ELF-1 (cell line): ENCODE measurements at places on chromosomes 7 and 10.

DNA sequence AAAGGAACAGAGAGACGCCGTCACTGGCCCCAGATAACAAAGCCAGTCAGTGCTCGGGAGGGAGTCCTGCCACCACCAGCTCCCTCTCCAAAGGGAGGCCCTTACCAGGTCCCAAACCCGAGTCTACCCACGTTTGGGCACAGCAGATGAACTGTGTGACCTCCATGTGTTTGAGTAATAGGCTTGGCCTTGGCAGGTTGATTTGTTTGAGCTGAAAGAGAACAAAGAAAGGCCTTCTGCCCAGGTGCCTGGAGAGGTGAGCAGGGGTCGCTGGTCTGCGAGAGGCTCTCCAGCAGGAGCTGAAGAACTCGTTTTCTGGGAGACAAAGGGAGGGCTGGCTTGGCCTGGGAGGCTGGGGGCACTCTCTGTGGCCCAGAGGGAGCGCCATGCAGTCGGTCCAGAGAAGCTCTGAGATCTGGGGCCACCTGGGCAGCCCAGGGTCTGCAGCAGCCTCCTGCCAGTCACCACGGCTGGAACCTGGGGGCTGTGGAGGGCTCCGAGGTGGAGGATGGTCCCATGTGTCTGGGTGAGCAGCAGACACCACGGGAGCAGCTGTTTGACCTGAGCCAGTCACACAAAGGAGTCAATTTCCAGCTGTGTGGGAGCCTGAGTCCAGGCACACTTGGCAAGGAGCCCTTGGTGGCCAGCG lies 99.7 kb downstream of the PAXIP1 start:
- DNase-seq, result peak; percentile 44

DNA sequence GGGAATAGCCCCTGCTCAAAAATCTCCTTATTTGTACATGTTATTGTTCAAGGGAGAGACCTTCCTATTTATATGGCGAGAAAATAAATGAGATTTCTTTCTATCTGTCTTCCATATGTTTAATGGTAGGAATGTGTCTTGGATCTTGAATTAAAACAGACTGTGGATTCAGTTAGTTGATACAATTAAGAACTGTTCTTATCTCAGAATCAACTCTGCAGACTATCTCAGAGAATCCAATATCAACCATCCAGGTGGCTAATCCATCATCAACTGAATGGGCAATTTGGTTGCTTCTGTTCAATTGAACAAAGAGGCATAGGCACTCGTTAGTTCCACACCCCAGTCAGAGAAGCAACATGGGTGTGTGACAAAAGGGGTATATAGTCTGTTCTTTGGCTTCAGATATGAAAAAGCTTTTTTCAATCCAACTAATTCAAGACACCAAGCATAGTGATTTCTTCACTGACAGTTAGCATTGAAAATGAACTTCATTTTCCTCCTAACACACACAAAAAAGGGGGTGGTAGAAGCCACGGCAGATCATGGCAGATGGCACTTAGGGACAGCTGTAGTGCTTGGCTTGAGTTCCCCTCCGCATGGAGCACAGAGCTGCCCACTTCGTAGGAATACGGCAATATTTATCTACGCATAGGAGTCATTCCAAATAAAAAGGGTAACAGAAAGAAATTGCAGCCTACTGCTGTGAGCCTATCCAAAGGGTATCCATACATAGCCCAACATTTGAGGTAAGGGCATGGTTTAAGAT lies 135.9 kb downstream of the KIAA1217 start:
- DNase-seq, result no peak

- no peak for DNase-seq
These were observed 18.1 kb downstream of the RP9 start for GRCh38 chr7:33091111-33091531.

GRCh38 chr10:97490592-97490991 lies 7.6 kb downstream of the MMS19 start:
- no peak for DNase-seq

DNA sequence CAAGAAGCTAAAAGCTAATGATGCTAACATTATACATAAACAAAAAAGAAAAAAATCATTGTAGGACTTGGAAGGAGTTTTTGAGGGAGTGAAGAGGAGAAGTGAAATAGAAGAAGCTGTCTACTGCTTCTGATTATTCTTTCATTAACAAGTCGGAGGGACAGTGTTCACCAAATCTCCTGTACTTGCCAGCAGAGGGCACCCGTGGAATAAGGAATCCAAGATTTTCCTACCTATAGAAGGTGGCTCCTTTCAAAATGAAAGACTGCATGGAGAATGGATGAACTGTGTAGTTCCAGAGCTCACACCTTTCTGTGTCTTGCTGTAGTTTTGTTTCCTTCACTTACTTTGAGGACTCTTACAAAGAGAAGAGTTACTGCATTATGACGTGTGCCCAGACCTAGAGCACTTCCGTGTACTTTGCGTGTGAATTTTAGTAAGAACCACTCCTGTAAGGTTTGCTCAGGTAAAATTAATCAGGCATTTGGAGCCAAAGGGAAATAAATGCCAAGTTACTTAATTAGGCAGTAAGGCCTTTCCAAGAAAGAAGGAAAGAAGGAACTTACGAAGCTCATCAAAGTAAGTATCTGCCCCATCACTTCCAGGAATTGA lies 145.1 kb downstream of the SEMA3D start:
- DNase-seq, result peak; percentile 60

DNA sequence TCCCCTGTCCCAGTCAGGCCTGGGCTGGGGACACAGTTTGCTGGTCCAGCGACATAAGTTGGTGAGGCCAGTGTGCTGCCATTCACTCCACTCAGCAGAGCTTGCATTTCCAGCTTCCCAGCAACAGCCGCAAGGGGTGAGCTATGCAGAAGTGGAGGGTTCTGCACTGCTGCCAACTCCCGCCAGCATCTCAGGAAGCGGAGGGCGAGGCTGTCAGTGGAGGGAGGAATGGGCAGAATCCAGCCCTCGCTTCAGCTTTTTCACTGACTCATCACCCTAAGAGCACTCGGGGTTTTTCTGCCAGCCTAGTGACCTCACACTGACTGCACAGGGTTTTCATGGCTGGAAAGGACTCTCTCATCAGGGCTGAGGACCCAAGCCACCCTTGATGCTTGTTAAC lies 625.1 kb upstream of the MKI67 start:
- DNase-seq, result no peak

- DNase-seq, result no peak
These were observed 5.6 kb upstream of the STK32C start for GRCh38 chr10:132313305-132313704.

DNA sequence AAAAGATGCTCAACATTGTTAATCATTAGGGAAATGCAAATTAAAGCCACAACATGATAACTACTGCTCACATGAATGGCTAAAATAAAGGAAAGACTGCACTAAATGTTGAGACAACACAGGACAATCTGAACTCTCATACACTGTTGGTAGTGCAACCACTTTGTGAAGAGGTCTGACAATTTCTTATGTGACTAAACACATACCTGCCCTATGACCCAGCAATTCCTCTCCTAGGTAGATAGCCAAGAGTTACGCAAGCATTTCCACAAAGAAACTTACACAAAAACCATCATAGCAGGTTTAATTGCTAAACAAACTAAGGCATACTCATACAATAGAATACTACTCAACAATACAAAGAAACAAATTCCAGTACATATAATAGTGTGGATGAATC lies 41.8 kb upstream of the HERPUD2 start:
- no peak for DNase-seq

GRCh38 chr10:3484306-3485056 lies 300.5 kb downstream of the KLF6 start:
- DNase-seq, result peak; percentile 86

GRCh38 chr7:152735443-152736004 lies 24.0 kb upstream of the ACTR3B start:
- no peak for DNase-seq

GRCh38 chr10:11142777-11143176 lies 125.1 kb downstream of the CELF2 start:
- DNase-seq, result no peak

- no peak for DNase-seq
These were observed 978 bp downstream of the OGDH start for GRCh38 chr7:44607141-44608068.

DNA sequence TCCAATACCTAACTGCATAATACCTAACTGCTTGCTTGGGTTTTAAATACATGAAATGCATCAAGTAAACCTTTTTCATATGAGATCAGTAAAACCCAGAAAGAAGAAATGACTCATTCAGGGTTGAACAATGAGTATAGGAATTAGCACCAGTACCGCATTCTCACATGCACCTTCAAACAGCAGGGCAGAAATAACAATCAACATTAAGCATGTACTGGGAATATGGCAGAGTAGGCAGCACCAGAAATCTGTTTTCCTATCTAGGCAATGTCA lies 850.3 kb upstream of the SORCS1 start:
- no peak for DNase-seq

GRCh38 chr7:3309140-3309539 lies 8.1 kb downstream of the SDK1 start:
- DNase-seq, result no peak

DNA sequence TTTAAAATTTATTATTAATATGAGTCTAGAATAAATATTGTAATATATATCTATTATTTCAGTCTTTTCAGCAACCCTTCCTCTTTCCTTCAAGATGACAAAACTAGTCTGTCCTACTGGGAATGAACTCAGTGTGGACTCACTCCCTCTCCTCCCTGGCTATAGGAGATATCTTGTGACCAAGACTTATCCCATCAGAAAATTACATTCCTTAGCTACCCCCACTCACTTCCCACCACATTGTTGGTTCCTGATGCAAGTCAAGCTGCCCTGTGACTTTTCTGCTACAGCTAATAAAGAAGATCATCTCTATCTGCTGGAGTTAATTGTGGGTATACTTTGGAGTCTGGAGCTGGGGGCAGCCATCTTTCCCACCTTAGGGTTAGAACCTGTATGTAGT lies 28.0 kb upstream of the MCU start:
- no peak for DNase-seq

DNA sequence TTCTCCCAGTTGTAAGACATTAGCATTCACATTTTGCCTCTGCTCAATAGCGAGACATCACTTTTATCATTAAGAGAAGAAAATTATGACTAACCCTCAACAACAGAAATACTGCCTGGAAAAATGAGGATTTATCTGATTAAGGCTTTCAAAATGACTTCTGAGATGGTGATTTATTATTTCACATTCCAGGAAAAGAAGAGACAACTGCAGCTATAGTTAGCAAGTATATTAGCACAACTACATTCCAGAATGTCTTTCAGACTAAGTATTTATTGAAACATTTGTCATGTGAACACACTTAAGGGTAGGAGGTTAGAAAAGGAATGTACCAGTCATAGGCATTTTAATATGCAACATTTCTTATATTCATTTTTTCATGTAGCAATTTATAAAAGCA lies 162.0 kb downstream of the IQUB start:
- DNase-seq, result no peak
